ENCODE measurements at places on chromosomes 1 and 21. TPM values are rescaled to one million over a fixed set of nuclear protein-coding genes. Genes with fewer than 3 reads are reported as not detected.

GRCh38 chr1:28339551-28339950 is 10.7 kb downstream of the MED18 start:
- DNase-seq: peak; percentile 20

GRCh38 chr1:191457889-191458288 is 700.4 kb upstream of the RGS18 start:
- no peak for DNase-seq

- DNase-seq: no peak
Measured at GRCh38 chr1:160108888-160109662, 6.5 kb upstream of the ATP1A2 start.

- DNase-seq: no peak
Measured at GRCh38 chr1:241460098-241460873, 59.3 kb downstream of the FH start.

- peak; percentile 96 for DNase-seq
Measured at GRCh38 chr1:26692793-26693490, 2.9 kb upstream of the ARID1A start.

GRCh38 chr1:192059407-192059806 is 98.9 kb upstream of the RGS18 start:
- no peak for DNase-seq

DNA sequence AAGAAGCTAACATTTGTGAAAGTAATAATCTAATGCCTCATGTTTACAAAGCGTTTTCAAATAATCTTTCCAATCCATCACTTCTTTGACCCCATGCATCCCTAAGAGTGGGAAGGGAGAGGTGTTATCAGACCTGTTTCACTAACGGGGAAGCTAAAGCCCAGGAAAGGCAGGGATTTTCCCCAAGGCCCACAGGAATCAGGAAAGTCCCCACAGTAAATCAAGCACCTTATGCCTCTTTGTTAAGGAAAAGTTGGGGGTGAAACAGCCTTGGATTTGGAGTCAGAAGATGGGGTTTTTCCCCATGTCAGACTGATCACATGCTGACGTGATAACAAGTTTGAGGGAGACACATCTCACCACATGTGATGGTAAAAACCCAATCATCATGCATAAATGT is 20.0 kb upstream of the ANGPTL7 start:
- no peak for DNase-seq

DNA sequence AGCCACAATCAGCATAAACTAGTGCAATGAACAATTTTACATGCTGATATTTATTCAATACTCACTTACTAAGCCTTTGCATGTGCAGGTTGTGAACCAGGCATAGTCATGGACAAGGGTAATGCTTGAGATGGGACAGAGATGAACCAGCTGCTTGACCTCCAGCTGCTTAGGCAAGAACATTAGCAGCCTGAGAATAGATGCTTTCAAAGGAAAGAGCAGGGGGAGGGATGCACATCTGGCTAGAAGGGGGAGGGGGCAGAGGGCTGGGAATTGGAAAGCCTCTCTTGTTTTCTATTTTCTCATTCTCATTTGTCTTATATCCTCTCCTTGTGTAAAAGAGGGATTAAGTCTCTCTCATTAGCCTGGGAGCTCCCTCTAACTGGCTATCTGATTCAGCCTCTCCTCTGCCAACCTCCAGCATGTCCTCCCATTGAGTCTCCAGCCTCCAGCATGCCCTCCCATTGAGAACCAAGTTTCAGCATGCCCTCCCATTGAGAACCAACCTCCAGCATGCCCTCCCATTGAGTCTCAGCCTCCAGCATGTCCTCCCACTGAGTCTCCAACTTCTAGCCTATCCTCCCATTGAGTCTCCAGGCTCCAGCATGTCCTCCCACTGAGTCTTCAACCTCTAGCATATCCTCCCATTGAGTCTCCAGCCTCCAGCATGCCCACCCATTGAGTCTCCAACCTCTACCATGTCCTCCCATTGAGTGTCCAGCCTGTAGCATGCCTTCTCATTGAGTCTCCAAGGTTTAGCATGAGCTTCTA is 38.4 kb upstream of the TRABD2B start:
- no peak for DNase-seq

DNA sequence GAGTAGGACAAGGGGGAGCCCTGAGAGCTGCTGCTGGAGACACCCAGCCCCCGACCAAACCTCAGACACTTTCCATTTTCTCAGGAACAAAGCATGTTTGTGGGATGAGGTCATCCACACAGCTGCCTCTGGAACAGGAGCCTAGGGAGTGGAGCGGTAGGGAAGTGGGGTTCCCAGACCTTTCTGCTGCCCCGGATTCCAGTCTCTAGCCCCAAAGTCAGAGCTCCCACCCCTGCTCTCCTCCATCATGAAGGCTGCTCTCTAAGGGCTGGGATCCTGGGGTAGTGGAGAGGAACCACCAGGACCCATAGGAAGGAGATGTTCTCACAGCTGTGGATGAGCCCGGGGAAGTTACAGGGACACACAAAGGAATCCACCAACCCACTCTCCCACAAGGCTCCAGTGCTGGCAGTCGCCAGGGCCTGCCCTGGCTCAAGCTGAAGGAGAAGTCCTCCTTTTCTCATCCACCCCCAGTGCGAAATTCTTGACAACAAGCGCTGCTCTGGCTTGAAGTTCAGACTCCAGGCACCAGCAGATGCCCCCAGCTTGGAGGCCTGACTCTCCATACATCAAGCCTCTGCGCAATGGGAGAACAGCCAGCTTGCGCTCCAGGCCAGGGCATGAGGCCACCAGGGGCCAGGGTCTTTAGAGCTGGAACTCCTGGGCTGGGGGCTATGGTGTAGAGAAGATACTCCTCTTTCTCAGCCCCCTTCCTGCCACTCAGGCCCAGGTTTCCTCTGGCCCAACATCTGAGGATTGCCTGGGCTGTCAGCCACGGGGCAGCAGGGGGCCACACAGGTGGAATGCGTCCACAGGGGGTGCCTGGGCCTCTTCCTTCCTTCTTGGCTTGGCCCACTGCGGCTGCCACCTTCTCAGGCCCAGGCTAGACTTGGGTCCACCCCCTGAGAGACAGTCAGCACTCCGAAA is 4.5 kb downstream of the FHL3 start:
- DNase-seq: no peak

GRCh38 chr1:211676106-211676583 is 724 bp upstream of the NEK2 start:
- no peak for DNase-seq

DNA sequence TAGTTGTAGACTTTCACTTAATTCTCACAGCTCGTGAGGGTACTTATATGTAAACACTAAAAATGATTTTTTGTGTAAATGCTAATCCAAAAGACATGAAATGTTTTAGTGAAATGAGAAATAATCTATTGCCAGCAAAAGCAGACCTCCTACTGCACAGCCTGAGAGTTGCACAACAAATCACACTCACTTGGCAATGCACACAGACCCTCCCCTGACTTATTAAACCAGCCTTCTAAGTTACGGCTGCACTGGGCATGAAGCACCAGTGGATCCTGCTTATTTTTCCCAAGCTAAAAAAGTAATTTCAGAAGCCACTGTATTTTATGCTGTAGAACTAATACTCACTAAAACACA is 10.3 kb downstream of the ERRFI1 start:
- DNase-seq: no peak

DNA sequence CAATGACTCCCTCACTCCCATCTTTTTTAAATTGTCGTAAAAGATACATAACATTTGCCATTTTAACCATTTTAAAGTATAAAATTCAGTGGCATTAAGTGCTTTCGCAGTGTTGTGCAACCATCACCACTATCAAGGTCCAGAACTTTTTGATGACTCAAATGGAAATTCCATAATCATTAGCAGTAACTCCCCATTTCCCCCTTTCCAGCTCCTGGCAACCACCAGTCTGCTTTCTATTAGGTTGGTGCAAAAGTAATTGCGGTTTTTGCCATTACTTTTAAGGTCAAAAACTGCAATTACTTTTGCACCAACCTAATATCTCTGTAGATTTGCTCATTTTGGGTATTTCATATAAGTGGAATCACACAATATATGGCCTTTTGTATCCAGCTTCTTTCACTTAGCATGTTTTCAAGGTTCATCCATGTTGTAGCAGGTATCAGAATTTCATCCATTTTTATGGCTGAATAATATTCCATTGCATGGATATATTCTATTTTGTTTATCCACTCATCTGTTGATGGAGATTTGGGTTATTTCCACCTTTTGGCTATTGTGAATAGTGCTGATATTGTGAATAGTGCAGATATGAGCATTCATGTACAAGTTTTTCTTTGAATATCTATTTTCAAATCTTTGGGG is 159.7 kb downstream of the HIVEP3 start:
- no peak for DNase-seq

GRCh38 chr1:67213164-67213563 is 46.9 kb downstream of the IL23R start:
- no peak for DNase-seq

- no peak for DNase-seq
Measured at GRCh38 chr1:117561071-117561470, 44.8 kb upstream of the TENT5C start.

DNA sequence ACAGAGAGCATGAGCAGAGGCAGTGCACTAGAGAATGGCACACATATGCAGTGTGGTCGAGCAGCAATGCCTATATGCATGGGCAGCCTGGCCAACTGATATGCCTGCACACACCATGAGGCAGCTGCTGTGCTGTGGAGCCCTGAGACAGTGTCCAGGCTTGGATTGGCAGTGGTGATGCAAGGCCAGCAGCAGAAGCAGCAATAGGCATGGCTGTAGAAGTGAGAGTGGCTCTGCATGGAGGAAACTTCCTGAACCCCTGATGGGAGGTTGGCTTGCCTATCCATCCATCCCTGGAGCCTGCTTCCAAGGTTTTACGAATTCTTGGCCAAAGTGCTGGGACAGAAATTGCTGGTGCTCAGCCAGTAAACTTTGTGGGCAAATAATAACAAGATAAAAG is 89.7 kb downstream of the DIRAS3 start:
- no peak for DNase-seq

GRCh38 chr1:14945132-14946010 is 208.2 kb upstream of the TMEM51 start:
- DNase-seq: no peak

DNA sequence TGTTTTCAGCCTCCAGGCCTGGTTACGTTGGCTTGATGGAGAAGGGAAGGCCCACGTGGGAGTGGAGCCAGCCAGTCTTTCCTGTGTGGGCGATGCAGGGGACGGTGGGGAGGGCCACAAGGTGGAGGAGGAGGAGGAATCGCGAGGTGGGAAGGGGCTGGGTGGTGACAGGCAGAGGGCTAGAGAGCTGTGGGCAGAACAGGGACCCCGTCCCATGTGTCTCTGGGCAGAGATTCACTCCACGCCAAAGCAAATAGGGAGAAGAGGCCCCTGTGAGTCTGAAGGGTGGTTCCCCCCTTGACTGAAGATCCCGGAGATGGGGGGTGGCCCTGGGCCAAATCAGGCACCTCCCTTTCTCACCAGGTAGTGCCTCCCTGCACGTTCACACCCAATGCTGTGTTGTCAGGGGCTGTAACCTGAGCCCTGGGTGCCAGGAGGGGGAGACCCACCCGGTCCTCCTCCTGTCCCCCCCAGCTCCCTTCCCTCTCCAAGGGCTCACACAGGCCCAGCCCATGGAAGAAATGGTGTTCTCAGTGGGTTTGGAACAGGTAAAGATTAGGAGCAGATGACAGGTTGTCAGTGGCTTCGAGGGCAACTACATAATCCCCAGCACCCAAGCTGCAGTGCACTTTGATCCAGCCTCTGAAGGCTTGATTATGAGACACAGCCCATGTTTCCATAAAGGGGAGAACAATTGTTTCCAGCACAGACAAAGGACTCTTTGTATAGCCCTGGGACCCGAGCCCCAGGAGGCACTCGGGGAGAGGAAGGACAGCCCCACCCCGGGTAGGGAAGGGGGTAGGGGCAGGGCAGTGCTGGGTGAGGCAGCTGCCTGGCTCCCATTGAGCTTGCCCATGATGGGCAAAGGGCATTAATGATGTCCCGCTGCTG is 37.7 kb upstream of the GPR37L1 start:
- no peak for DNase-seq

GRCh38 chr1:27409669-27410068 is 17.2 kb downstream of the GPR3 start:
- no peak for DNase-seq

Gene RAB7B
- total RNA-seq: 0.34 TPM

Gene APCS
- total RNA-seq: not detected

Gene SLC45A1
- 3.2 TPM for total RNA-seq

Gene CFHR2
- total RNA-seq: not detected

Gene LINGO4
- total RNA-seq: not detected

Gene AK4
- 5.4 TPM for total RNA-seq

Gene AMY1A
- total RNA-seq: not detected

Gene ENAH
- total RNA-seq: 50.6 TPM

Gene SPATA21
- total RNA-seq: not detected

Gene RAVER2
- 6.7 TPM for total RNA-seq

Gene KCNQ4
- total RNA-seq: 0.54 TPM

Gene TMEM269
- total RNA-seq: 1.6 TPM
